ENCODE measurements at places on chromosomes 12 and 14.
A peak's percentile ranks its signal among the peaks of the same experiment; 100 is the strongest.

DNA sequence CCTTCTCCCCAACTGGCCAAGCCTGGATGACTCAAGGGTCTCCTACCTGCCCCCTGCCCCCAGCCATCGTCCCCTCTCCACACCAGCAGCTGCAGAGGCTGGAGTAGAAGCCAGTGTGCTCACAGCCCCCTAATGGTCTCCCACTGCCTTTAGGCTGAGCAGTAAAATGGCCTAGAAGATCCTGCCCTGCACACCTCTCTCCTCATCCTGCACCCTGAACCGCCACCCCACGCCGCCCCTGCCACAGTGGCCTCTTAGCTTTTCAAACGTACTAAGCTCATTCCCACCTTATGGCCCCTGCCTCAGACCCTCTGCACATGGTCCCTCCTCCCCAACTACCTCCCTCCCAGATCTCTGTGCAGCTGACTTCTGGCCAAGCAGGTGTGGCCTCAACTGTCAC, 46.3 kb downstream of the RBM19 start:
- no peak for DNase-seq

DNA sequence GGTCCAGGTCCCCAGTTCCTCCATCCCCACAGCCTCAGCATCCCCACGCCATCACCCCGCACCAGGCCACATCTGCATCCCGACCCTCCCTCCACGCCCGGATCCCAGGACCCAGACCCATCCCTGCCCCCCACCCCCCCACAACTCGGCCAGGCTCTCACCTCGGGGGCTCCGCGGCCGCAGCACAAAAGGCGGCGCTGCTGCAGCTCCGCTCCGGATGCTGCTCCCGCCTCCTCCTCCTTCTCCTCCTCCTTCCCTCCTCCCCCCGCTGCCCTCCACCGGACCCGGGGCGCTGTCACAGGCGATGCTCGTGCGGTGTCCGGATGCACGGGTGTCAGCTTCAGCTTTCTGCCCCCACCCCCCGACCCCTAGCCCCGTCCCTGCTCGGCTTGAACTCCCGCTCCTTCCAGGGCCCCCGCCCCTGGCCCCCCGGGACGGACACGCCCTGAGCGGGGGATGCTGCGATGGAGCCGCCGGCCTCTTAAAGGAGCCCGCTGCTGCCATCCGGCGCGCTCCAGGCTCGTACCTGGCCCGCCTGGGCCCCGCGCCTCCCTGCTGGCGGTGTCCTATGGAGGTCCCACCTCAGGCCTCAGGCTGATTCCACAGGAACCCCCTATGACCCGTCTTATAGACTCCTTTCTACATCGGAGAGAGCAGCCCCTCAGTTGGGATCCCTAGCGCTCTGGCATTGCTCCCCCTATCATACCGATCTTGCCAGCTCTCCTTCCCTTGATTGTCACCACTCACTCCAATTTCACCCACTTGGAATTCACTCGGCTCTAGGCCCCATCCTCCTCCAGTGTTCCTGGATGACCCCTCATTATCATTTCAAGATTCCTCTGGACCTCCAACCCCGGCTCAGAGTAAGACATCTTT, at the start of gene MAP3K12:
Gene MAP3K12, minus strand, starts transcription at position 193 of the 876 bp plus-strand sequence. CDS start 12,067 bp downstream, outside the sequence.
- peak; percentile 28 for DNase-seq

DNA sequence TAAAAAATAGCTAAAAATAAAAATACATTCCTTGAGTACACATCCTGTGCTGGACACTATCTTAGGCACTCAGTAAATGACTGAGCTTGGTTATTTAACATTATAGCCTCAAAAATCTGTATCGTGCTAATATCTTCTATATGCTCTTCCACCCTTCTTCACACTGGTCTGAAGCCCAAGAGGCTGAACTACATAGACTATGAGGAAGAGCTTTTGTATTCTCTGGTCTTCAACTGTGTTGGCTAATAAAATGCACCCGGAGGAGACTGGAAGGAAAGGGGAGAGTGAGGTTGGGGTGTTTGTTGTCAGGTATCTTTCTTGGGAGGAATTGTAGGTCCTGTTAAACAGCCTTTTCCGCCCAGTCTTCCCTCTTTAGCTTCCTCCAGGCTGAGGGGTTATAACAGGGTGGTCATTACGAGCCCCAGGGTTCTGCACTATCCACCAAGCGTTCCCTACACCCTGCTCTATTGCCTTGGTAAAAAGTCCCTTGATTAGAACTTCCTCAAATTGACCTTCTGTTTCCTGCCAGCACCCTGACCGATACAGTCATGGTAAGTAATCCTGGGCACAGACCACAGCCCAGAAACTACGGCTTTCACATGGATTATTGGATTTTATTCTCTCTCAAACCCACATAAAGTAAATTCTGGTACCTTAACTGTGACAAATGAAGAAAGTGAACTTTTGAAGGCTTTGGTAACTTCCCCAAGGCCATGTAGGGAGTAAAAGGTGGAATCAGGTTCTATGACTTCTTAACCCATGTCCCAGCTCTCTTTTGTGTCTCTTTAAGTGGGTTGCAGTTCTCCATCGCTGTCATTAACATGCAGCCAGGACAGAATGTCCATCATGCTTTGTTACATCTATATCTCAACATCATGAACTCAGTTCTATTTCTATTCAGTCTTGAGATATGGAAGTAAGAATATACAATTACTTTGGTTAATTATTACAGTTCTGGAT, 71.3 kb downstream of the PTHLH start:
- no peak for DNase-seq

DNA sequence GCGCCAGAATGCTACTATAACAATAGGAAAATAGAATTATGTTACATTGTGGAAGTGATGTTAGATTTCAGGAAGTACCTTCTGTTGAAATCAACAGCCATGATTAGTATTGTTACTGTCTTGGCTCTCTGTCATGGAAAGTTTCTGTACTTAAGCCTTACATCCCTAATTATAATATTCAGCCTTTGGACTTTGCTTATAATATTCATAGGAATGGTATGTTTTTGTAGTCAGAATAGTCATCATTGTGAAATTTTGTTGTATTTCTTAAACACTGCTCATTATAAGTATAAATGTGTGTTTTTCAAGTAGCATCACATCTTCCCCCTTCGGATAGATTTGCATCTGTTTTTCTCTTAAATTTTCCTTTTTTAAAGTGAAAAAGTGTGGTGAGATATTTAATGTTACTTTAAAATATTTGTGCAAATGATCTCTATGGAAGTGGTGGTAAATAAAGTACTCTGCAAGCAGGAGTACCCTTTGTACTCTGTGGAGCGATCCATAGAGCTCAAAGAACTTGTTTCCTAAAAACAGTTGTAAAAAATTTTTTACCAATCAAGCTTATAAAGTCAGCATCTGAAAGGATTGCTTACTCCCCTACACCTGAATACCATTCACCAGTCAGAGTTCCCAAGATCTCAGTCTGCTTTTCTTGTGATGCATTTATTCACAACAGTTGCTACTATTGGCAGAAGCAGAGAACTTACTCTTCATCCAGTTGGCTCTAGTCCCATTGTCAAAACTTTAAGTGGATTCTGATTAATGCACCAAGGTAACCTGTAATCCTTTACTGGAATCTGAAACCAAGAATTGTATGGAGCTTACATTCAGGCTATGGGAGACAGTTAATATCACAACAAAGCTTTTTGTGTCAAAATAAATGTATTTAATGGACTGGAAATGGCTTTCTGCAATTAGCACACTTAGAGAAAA, 87.8 kb downstream of the RIC8B start:
- no peak for DNase-seq

DNA sequence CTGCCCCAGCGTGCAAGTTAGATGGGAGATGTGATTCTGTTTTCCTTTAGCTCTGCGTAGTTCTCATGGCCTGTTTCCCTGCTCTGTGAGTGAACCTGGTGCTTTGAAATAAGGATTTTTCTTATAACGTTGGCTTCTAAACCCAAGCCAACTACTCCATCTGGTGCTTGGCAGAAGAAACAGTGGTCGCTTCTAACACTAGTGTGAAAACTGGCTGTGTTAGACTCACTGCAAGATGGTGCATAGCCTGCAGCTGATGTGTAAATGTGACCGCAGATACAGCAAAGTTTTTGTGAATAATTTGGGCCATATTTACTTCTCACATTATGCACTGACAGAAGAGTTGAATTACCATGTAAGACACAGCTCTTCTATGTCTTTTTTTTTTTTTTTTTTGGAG, 12.2 kb downstream of the GTF2H3 start:
- no peak for DNase-seq

DNA sequence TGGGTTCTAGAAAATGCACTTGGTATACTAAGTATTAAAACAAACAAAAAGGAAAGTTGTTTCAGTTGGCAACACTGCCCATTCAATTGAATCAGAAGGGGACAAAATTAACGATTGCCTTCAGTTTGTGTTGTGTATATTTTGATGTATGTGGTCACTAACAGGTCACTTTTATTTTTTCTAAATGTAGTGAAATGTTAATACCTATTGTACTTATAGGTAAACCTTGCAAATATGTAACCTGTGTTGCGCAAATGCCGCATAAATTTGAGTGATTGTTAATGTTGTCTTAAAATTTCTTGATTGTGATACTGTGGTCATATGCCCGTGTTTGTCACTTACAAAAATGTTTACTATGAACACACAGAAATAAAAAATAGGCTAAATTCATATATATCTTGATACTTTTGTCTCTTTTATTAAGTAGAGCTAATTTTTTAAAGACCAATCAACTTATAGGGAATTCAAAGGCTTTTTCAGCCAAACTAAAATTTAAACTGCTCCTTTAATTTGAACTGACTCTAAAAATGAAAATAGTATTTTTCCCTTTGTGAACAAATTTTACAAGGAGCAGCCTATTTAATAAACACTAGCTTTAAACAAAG, 2.8 kb downstream of the FOXG1 start:
- DNase-seq, result no peak

- DNase-seq, result no peak
These were observed 230.5 kb downstream of the PDZRN4 start for GRCh38 chr12:41418586-41418985.

DNA sequence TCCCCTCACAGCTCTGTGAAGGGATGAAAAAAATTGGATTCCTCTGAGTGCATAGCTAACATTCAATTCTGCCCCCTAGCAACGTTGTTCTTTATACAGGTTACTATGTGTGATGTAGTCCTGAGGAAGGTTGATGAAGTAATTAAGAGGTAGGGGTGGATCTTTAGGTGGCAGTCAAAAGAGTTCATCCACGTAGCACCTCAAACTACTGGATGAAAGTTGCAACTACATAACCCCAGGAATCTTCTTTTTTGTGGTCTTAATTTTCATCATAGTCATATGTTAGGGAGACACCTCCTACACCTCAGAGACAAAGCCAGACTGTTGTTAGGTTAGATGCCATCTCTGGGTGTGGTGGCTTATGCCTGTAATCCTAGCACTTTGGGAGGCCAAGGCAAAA, 10.2 kb upstream of the NFE2 start:
- no peak for DNase-seq

DNA sequence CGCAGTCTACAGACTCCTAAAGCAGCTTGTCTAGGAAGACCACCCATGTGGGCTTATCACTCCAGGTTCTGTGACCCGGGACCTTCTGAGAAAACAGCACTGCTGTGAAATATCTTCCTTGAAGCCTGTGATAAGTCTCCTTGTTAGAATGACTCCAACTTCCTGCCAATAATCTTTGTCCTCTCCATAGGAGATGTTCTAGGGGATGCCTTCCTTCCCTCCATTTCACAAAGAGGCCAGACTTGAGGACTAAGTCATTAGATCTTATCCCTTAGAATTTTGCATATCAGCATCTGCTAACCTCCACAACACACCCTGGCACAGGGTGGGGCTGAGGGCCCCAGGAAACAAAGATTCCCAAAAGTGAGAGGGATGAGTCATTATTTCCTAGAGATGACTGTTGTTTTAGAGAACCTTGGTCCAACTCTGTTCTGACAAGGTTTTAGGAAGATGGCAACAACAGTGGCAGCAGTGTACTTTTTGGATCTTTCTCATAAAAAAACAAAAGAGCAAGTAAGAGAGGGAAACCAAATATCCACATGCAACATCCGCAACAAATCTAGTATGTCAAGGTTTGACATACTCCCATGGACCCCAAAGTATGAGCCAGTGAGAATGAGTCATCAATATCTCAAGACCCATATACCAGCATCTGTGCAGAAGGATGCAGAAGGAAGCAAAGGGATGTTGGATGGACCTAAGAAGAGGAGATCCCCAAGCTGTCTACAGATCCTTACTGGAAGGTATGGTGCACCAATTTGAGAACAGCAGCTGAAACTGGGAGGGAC, 6.0 kb downstream of the LTB4R start:
- DNase-seq, result no peak

DNA sequence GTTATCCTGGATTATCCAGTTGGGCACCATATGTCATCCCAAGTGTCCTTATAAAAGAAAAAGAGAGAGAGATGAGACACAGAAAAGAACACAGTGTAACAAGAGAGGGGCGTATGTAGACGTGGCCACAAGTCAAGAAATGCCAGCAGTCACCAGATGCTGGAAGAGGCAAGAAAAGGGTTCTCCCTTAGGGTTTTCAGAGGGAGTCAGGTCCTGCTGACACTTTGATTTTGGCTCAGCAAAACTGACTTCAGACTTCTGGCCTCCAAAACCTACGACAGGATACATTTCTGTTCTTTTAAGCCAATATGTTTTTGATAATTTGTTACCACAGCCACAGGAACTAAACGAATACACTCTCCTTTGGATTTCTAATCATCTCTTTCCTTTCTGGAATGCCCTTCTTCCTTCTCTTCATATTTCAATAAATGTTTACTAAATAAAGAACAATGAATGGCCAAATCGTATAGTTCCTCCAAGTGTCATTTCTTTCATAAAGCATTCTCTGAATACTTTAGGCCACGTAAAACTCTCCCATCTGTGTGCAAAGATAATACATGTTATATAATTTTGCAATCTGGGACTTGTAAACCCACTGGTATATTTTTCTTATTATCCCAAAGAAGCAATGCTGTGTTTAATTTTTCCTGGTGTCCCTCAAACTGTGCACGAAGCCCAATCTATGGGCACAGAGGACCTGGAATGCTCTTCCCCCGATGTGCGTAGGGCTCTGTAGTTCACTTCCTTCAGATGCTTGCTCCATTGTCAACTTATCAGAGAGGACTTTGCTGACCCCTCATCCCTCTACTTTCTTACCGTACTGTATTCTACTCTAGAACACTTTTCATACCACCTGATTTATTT, 303.6 kb downstream of the CEP128 start:
- DNase-seq, result no peak

DNA sequence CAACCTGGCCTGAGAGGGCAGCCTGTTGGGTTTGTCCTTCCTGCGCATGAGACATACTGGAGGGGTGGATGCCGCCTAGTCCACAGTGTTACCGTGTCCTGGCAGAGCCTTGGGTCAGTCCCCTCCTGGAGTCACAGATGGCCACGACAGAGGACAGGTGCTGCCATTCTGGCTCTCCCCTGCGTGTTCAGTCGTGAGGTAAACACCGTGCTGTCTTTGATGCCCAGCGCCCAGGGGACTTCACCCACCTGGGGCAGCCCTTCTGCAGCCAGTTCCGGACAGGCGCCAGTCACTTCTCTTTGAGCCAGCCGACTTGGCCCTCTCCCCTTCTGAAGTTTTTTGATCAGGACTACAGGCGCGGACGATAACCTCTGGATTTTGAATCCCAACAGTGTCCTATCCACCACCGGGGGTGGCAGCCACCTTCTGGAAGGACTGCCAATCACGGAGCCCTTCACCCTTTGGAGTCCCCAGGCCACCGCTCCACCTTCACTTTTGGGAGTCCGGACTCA, 933.0 kb downstream of the DIO2 start:
- no peak for DNase-seq

GRCh38 chr14:85702191-85702590, 172.2 kb downstream of the FLRT2 start:
- no peak for DNase-seq

All from activated T-cell treated with anti-CD3 and anti-CD28 coated beads for 4 hours (primary cell).